Activated effector memory CD4-positive, alpha-beta T cell treated with anti-CD3 and anti-CD28 coated beads, Interleukin-2, amount 50 U/mL, for 16 hours (primary cell): ENCODE measurements at places on chromosomes 4 and X.

- no peak for DNase-seq
Measured at GRCh38 chr4:94171616-94172015, 36.0 kb upstream of the SMARCAD1 start.

GRCh38 chrX:39714471-39714870 lies 383.3 kb downstream of the BCOR start:
- no peak for DNase-seq

GRCh38 chr4:72768364-72768763 lies 199.3 kb upstream of the ADAMTS3 start:
- no peak for DNase-seq

DNA sequence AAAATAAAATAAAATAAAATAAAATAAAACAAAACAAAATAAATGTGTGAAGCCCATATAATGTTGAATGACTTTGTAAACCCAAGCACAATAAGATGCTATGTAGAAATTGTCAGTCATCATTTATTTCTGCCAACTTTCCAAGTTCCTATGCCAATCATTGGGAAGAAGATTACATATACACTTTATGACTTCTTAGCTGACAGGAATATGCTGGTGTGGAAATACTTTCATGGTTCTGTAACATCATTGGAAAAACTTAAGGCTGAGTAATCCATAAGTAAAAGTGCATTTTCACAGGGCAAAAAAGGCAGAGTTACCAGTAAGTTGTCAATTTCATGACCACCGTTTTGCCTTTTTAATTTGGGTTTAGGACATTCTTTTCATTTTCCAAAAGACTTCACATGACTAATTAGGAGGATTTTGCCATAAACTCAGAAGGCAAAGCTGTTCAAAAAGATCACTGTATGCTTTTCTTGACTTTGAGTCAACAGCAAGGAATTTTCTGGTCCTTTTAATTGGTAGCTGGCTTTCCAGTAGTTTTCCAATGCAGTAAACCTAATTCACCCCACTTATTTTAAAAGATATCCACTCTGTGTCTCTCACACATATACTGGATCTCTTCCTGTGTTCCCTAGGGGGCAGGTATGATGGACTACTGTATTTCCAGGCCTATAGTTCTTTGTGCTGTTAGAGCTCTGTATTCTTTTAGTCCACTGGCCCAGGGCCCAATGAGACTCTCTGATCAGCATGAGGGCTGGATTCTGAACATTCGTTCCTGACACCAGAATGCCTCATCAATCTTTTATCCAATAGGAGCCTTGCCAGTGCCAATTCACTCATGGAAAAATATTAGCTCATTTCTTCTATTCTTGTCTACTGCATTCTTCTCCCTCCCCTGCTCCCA lies 26.2 kb upstream of the SCRG1 start:
- DNase-seq = no peak

DNA sequence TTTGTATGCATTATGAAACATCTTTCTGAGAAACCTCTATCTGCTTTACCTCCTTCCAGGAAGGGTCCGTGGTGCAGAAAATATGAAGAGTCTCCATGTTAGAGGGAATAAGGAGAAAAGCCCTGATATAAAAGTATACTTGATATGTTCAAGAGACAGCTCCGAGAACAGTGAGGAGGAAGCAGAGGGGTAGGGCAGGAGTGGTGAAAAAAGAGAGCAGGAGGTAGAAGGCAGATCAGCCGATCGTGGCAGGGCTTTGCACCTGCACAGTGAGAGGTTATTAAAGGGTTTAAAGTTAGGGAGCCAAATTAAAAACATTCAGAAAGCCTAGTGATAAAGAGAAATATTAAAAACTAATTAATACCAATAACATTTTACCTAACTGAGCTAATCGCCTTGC lies 419.7 kb downstream of the FAT4 start:
- DNase-seq = no peak

GRCh38 chrX:26387906-26388305 lies 171.9 kb downstream of the MAGEB5 start:
- DNase-seq = no peak

DNA sequence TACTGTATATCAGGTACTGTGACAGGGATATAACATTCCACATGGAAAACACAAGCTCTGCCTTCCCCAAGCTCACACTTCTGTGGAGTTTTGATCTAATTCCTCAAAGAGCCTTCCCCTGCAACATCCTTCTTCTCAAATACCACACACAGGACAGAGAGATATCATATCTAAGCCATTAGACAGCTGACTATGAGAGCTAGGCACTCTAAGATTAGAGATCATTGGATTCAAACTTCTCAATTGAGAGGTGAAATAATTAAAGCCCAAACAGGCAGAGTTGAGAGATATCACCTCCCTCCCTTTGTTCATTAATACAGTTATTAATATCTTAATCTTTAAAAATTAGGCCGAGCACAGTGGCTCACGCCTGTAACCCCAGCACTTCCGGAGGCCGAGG lies 25.0 kb downstream of the TEC start:
- DNase-seq = no peak

DNA sequence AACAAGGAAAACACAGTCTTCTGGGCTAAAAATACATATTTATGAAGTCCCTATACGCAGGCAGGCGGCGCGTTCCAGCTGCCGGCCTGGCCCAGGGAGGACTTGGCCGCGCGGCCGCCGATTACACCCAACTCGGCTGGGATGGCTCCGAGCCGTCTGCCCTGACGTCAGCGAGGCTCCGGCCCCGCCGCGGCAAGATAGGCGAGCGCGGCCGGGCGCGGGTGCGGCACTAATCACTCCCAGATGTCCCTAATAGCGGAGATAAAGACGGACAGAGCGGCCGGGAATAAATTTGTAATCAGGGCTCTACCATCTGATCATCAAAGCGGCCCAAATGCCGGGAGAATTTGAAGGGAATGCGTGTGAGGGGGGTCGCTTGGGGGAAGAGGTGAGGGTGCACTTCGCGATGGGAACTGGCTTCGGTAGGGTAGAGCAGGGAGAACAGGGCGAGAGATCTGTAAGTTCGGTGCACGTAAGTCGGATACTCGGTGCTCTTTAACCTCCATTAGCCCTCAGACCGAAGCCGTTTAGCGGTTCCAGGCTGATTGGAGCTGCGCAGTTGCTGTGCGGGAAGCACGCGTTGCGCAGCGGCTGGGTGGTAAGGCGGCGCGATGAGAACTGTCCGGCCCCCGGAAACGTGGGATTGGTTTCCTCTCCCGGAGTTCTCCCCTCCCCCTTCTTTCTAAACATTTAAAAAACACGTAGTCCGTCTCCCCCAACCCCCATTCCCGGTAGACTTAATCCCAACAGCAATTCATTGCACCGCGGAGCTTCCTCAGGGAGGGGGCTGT lies 7.7 kb downstream of the HAND2 start:
- no peak for DNase-seq

DNA sequence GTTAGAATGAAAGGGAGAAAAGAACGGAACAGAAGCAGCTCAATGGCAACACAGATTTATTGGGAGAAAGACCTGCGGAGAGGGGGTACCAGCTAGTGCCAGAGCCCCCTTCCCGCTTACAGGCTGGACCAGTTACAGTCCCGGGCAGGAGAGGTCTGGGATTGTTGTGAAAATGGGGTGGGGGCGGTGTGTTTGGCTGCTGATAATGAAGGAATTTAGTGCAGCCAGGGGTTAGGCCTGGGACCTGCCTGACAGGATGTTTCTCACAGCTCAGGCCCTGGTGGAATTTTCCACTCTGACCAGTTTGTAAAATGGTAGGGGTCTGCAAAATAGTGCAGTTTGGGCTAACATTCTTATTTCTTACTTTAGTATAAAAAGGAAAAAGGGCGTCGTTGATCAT lies 75.4 kb upstream of the SPIN4 start:
- no peak for DNase-seq

GRCh38 chrX:49072712-49073095 lies 1.1 kb downstream of the PRAF2 start:
- DNase-seq = no peak

- no peak for DNase-seq
Measured at GRCh38 chr4:24589448-24589847, 5.1 kb upstream of the DHX15 start.

GRCh38 chr4:148344352-148344751 lies 97.9 kb downstream of the NR3C2 start:
- no peak for DNase-seq

- no peak for DNase-seq
Measured at GRCh38 chr4:148007314-148007760, 275.4 kb downstream of the ARHGAP10 start.

DNA sequence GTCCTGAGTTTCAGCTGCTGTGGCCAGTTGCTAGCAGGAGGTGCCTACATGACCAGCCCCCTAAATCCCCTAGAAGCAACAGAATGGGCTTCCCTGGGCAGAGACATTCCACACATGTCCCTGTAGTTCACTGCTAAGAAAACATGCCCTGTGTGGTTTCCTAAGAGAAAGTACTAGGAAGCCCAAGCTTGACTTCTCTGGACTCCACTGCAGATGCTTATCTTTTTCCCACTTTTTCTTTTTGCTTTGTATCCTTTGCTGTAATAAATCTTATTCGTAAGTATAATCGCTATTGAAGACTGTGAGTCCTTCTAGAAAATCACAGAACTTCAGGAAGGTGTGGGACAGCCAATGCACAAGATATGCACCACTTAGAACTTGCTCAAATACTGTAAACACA lies 15.6 kb downstream of the RPGR start:
- DNase-seq = no peak

GRCh38 chrX:40411340-40412111 lies 169.2 kb upstream of the ATP6AP2 start:
- no peak for DNase-seq

DNA sequence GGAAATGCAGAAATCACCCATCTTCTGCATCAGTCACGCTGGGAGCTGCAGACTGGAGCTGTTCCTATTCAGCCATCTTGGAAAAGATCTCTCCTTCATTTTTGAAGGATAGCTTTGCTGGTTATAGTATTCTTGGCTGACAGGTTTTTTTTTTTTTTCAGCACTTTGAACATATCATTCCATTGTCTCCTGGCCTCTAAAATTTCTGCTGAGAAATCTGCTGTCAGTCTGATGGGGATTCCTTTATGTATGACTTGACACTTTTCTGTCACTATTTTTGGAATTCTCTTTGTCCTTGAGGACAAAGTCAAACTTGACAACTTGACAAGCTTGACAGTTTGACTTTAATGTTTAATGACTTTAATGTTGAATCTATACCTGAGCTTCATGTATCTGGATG lies 16.8 kb downstream of the HPGDS start:
- no peak for DNase-seq

- no peak for DNase-seq
Measured at GRCh38 chrX:19017271-19017670, 33.4 kb upstream of the PHKA2 start.

DNA sequence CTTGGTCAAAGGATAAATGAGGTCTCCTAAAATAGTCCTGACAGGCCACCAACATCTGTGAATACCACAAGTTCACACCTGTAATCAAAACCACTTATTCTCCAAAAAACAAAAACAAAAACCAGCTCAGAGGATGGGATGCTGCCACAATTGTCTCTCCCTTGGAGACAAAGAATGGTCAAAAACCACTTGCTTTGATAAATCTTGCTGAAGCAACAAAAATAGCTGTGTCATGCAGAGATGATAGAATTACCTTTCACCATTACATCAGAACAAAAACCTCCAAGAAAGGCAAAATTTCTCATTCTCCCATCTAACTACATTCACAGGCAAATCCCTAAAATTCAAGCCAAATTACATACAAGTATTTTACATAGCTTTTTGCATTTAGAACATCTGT lies 180.4 kb downstream of the MAML3 start:
- DNase-seq = no peak

GRCh38 chr4:86968547-86968946 lies 33.7 kb downstream of the AFF1 start:
- DNase-seq = no peak

GRCh38 chr4:116180157-116180601 lies 905.2 kb downstream of the TRAM1L1 start:
- no peak for DNase-seq

DNA sequence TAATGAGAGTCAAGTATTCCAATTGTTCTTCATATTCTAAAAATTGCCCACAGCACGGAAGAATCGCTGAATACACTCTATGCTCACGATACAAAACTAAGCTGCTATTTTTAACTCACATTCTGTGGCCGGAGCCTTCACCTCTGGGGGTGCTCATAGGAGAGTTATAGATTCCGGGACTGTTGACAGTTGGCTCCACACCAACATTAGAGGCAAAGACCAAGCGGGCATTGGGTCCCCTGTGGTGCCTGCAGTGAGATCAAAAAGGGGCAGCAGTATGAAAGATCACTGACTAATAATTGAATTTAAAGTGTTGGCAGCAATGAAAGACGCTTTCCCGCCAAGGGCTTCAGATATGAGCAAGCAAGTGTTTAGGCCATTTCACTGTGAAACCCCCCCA lies 146.0 kb downstream of the TMEM144 start:
- no peak for DNase-seq

DNA sequence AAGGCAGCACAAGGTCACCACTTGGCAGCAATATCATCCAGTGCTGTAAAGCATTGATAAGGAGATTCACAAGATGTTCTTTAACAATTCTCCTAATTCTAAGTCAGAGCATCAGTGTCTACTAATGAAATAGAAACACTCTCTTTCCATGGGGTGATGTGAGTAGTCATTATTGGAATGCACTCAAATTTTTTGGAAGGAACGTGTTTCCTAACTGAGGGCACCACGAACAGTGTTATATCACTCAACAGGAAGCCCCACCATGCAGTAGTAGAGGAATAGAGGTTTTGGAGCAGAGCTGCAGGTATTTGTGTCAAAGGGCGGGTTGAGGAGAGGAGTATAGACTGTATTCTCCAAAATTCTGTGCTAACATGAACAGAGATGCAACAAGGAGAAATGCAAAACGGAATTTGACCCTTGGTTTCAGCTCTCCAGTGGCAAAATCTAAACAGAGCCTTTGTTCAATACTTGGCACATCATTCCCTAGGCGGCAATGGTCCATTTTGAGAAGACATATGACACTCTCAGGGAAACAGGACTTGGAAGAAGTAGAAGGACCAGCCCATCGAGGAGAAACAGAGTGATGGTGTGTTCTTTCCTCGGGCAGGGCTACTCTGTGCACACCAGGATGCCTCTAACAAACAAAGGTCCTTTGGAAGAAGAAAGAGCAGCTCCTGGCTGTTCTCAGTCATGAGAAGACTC lies 98.9 kb downstream of the CPEB2 start:
- no peak for DNase-seq

- DNase-seq = no peak
Measured at GRCh38 chr4:83569429-83569828, 33.5 kb downstream of the GPAT3 start.

- DNase-seq = no peak
Measured at GRCh38 chr4:74105656-74106280, 6.8 kb upstream of the CXCL2 start.

DNA sequence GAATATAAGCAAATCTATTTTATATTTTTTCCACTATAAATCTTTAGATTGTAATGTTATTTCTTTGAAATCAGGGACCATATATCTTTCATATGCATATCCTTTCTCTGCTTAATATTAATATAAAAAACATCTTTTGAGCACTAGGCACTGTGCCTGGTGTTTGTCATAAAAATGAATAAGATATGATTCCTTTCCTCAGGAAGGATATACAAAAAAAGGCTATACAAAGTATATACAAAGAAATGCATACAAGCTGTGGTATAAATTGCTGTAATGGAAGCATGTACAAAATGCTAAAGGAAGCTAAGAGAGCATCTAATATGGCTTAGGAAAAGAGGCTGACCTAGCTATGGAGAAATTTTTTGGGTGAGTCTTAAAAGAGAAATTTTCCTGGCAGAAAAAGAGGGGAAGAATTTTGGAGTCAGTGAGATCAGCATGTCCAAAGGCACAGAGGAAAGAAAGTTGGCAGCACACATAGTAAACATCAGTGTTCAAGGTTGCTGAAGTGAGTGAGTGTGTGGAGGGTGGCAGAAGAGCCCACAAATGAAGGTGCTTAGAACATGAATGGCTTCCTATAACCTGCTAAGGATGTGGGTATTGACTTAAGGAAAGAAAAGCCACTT lies 500.0 kb downstream of the SPRY1 start:
- no peak for DNase-seq
